ENCODE measurements at places on chromosomes 6 and 20.

DNA sequence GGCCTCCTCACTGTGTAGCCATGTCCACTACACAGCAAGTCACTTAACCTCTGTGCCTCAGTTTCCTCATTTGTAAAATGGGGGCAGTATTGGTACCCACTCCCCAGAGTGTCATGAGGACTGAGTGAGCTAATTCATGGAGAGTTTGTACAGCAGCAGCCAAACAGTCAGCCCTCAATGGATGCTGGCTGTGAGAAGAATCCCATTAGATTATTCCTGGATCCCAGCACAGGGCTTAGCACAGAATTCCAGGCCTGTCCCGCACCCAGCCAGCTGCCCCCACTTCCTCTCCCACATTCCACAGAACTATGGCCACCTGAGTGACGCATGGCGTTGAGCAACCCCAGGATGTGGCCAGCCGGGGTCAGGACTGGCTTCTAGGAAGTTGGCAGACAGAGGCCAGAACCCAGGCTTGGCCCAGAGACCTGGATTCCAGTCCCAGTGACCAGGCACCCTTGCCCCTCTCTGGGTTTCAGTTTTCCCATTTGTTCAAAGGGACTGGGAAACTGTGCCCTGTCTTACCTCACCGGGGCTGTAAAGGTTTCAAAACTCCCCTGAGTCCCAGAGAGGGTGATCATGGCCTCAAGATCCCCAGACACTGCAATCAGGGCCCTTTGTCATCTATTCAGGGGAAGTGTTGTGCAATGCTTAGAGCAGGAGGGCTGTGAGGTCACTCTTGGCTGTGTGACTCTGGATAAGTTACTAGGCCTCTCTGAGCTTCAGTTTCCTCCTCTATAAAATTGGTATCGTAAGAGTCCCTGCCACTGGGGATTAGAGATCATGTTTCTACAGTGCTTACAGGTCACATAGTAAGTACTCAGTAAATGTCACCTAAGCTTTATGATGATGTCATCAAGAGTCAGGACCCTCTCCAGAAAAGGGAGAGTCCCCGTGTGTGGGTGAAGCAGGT lies 3.0 kb upstream of the TGM2 start:
- peak; percentile 84 for DNase-seq

DNA sequence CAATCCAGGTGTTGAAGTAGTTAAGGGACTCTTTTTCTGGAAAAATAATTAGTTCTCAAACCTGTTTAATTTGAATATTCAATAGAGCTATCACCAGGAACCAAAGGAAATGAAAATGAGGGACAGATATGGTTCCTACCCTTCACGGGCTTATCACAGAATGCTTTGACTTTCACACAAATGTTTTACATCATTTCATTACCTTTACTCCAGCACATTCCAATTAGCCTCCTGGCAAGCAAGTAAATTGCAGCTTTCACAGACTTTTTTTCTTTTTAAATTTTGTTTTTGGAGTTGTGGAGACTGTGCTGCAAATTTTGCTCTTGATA lies 35.2 kb downstream of the PLEKHG1 start:
- DNase-seq, result no peak

GRCh38 chr6:11710311-11710761 lies 68.3 kb downstream of the ADTRP start:
- DNase-seq, result no peak

DNA sequence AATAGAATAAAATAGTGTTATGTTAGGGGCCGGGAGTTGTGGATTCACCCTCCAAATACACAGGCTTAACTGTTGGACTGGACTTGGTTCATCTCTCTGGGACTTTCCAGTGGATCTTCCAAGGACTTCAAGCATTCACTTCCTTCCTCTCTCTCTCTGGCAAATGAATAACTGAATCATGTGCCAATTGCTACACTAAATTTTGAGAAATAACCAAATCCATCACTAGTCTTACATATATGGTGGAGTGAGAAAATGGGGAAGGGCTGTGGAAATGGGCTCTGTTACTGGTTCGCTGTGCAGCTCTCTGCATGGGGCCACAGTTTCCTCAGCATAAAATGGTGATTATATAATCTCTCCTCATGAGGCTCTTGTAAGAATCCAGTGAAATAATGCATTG lies 6.8 kb upstream of the KIAA1755 start:
- no peak for DNase-seq

DNA sequence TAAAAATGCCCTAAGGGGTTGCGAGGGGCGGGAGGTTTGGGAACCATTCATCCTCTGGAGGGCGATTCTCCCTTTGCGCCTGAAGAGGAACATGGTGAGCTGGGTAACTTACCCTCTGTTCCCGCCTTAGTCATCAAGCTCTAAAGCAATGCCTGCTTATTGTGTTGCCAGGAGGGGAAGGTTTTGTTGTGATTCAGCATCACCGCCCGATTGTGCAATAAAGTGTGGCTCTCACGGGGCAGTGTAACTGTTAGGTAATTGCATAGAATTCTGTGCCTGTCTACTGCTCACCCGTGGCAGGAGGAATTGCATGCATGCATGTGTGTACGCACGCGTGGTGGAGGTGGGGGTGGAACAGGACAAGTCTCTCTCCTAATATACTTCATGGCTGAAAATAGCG lies 95.5 kb upstream of the AGPAT4 start:
- DNase-seq, result peak; percentile 88

- DNase-seq, result no peak
Observed at GRCh38 chr6:165218829-165219228, 90.6 kb downstream of the C6orf118 start.

DNA sequence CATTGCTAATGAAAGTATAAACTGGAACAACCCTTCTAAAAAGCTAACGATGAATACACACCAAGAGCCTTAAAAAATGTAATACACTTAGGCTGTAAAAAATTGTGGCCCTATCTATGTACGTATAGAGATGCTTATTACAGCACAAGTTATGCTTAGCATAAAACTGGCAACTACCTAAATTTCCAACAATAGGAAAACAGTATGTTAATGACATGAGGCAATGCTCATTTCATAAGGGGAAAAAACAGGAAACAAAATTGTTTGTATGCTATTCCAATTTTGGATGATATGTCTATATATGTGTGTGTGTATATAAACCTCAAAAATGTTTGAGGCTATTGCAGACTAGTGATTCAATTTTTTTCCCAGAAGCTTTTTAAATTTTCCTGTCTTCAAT lies 82.5 kb downstream of the DTNBP1 start:
- DNase-seq, result no peak

DNA sequence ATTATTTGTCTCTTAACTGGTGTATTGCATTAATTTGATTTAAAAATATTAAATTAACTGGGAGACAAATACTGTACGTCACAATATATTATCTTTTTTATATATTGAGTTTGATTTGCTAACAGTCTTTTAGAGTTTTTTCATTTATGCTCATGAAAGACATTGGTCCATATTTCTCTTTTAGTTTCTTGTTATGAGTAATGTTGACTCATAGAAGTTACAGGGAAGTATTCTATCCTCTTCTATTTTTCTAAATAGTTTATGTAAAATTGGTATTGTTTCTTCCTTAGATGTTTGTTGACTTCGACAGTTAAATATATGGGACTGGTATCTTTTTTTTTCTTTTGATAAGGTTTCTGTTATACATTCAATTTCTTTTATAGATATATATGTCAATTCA lies 1115.6 kb upstream of the CITED2 start:
- DNase-seq, result no peak

DNA sequence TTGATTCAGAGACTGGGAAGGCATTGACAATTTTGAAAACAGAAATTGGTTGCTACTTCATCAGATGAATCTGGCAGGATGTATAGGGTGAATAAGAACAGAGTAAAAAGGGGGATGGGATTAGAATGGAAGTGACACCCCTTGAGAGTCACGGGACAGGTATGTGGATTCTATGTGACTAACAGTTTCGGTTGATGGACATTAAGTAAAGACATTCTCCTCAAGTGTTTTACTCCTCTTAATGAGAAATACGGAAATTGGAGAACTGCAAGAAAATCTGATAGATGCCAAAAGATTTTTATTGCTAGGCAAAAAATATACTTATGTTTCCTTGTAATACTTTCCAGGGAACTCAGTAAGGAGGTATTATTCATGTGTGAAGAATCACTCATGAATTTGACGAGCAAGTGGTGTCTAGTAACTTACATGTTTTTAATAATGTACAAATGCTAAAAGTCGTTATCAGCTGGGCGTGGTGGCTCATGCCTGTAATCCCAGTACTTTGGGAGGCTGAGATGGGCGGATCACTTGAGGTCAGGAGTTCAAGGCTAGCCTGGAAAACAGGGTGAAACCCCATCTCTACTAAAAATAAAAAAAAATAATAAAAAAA lies 135.8 kb downstream of the KIF16B start:
- no peak for DNase-seq

All from NB4 (cell line).